CD4-positive, alpha-beta T cell treated with Interleukin-15 for 1 hour (primary cell): ENCODE measurements at places on chromosomes 13 and 19.

GRCh38 chr13:110258876-110259631 is 47.9 kb downstream of the COL4A1 start:
- no peak for DNase-seq

DNA sequence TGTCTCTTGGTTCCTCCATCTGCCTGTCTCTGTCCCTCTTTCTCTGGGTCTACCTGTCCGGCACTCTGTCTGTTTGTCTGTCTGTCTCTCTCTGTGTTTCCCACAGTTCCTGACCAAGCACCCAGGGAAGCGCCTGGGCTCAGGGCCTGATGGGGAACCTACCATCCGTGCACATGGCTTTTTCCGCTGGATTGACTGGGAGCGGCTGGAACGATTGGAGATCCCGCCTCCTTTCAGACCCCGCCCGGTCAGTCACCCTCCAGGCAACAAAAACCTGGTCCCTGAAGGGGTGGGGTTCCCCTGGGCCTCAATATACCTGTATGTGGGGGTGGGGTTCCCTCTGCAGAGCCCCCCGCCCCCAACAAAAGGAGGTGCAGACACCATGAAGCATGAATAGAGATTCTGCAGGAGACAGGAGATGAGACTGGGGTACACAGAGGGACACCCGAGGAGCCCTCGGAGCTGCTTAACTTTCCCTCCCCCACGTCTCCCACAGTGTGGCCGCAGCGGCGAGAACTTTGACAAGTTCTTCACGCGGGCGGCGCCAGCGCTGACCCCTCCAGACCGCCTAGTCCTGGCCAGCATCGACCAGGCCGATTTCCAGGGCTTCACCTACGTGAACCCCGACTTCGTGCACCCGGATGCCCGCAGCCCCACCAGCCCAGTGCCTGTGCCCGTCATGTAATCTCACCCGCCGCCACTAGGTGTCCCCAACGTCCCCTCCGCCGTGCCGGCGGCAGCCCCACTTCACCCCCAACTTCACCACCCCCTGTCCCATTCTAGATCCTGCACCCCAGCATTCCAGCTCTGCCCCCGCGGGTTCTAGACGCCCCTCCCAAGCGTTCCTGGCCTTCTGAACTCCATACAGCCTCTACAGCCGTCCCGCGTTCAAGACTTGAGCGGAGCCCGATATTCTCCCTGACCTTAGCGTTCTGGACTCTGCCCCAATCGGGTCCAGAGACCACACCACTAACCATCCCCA is 2.6 kb upstream of the CACNG7 start:
- DNase-seq: peak; percentile 58

DNA sequence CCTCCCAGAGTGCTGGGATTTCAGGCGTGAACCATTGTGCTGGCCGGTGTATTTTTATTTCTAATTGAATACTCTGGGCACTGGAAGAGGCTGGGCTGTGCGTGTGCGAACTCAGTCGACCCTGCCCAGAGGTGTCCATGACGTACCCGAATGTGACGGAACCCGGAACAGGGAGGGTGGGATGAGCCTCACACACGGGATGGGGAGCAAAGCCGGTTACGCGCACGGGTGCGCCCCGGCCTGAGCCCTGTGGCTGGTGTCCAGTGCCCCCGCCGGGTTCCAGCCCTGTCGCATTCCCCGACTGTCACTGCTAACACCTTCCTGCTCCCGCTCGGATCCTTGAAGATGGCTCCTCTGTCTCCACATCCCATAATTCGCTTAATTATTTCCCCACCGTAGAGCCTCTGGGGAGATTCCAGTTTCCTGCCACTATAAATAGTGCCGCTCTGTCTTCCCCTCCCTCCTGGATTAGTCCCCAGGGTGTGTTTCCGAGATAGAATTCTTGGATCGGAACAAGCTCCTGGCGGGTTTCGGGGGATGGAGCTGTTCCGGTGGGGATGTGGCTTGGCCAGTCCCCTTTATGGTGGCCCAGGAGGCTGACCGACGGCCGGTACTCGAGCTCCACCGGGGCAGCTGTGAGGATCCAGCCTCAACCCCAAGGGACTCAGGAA is 22.0 kb downstream of the SBNO2 start:
- no peak for DNase-seq

DNA sequence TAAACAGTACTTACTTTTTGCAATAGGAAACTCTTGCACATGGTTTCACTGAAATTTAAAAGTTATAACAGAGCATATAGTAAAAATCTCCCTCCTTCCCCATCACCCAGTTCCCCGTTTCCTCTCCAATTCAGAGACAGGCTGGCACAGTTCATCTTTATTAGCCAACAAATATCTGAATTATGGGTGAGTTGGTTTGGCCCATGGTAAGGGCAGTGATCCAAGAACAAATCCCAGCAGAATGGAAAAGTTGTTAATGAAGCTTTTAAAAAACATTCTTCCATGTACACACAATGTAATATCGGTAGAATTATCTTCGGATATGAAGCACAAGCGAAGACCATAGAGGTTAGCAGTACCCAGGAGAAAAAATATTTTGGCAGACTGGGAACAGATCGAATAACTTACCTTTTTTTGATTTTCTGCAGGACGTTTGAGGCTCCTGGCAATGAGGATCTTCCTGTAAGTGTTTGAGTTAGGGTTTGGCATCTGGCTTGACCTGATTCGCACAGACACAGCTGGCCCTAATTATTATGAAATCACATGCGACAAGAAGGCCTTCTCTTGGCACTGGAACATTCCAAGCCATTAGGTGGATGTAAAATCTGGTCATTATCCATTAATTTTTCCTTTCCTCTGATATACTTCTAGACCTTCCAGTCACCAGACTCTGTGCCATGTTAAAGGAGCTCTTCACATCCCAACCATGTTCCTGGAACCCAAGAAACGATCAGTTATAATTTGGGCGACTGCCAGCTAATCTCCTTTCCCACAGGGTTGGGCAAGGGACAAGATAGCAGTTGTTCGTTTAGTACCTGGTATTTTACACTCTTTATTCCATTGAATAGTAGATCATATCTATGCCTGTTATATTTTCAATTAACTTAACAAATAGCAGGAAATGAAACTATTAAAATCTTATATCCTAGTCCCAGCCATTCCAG is 139.4 kb upstream of the TSC22D1 start:
- DNase-seq: no peak

- no peak for DNase-seq
Measured at GRCh38 chr13:57634839-57635165, 3.3 kb downstream of the PCDH17 start.

DNA sequence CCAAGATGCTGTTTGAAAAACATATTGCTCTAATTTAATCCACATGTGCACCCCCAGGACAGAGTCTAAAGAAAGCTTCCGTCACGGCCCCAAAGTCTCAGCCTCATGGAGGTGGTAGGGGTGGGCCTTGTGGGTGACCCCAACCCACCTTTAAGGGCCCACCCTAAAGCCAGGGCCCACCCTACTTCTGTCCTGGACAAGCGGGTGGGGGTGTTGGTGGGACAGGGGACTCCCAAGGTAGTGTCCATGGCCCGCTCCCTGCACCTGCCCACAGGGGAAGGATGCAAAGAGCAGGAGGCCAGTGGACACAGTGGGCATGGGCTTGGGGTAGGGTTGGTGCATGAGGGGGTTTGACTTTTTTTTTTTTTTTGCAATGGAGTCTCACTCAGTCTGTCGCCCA is 66.8 kb downstream of the KCTD15 start:
- DNase-seq: no peak

DNA sequence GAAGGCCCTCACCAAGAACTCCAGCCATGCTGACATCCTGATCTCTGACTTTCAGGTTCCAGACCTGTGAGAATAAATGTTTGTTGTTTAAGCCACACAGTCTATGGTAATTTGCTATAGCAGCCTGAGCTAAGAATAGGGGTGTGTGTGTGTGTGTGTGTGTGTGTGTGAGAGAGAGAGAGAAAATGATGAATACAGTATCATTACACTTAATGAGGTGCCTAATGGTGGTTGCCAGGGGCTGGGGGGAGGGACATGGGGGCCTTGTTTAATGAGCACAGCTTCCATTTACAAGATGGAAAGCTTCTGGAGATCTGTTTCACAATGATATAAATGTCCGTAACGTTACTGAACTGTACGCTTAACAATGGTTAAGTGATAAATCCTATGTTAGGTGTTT is 53.8 kb upstream of the LATS2 start:
- DNase-seq: no peak

DNA sequence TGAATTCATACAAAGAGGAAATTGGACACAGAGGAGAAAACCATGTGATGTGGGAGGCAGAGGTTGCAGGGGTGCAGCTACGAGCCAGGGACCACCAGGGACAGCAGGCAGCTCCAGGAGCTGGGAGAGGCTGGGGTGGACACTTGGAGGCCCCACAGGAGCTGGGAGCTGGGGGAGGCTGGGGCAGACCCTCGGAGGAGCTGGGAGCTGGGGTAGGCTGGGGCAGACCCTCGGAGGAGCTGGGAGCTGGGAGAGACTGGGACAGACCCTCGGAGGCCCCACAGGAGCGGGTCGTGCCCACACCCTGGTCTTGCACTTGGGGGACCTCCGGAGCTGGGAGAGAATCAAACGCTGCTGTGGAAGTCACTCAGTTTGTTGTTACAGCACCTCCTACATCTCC is 141.7 kb downstream of the SOX1 start:
- no peak for DNase-seq

DNA sequence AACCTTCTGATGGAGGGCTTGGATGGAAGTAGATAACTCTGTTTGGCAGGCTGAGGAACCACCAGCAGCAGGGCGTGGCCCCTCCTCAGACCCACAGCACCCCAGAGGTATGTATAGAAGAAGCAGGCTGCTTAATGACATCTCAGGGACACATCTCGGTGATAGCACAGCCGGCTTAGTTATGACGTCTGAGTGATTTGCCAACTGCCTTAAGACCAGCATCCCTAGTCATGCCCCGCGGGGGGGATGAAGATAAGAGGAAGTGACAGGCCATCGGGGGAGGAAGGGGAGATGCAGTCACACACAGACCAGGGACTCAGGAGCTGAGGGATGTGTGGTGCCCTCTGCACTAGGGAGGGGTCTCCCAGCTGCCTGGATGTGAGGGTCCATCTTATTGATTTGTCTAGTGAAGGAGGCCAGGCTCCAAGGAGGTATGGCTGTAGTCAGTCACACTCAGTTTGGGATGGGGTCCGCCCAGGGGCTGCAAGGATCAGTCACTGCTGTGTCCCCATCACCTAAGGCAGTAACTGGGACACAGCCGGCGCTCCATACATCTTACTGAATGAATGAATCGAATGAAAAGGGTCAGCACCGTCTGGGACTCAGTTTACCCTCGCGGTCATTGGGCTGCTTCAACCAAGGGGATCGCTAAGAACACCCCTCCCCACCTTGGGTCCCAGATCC is 19.2 kb upstream of the ERCC1 start:
- peak; percentile 92 for DNase-seq

- DNase-seq: no peak
Measured at GRCh38 chr13:97003071-97003470, 8.8 kb upstream of the OXGR1 start.

GRCh38 chr19:28864577-28865042 is 348.3 kb downstream of the UQCRFS1 start:
- DNase-seq: no peak

GRCh38 chr19:13077240-13077639 is 25.4 kb downstream of the LYL1 start:
- no peak for DNase-seq

DNA sequence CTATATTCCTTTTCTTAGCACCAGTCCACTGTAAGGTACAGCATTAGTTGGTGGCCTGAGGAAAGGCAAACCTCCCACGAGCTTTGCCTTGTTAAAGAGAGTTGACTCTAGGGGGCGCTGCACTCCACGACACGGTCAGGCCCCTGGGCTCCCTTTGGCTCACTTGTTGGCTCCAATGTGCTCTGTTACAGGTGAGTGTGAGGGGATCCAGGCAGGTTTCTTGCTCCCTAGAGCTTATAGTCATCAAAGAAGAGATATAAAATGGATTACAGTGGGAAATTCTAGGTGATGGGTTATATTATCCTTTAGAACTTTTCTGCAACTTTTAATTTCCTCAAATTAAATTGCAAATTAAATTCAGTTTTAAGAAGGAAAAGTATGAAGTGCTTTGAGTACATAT is 3.7 kb downstream of the WDR87 start:
- peak; percentile 70 for DNase-seq

DNA sequence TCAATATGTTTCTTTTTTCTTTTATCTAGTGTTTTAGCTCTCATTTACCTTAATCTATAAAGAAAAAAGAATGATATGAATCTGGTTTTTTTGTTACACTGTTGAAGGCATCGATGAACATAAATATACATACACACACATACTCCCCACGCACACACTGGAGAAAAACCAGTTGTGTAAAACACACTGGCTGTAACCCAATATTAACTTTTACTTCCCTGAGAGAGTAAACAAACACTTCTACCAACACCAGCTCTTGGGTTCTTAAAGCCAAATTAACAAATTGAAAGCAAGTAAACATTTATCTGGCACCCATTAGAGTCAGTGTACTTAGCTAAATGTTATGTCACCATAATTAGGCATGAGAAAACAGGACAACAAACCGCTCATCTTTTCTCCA is 145.7 kb downstream of the ABCC4 start:
- DNase-seq: no peak

DNA sequence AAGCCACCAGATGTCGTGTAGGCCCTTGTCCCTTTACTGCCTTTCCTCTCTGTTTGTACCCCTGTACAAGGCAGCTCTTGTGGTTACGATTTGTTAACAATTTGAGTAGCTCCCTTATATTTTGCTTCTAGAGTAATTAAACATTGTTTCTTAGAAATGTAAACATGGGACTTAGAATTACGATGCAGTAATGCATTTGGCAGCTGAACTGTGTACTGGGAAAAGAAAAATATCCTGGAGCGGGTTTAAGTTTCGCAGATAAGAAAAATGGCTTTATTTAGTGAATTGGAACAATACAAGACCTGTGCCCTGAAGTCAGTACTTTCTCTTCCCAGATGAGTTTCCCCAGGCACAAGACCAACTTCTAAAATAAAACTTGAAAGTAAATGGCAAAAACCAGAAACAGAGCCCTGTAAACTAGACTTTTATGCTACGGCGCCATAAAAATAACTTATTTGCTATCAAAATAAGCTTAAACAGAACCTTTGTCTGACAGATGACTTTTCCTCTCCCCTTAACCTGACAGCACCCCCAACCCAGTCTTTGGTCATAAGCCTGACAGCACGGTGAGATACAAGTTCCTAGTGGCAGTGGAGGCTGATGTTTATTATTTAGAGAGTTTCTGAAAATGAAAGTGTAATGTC is 63.0 kb downstream of the LRCH1 start:
- no peak for DNase-seq

GRCh38 chr19:2039089-2039958 is 11.7 kb downstream of the MKNK2 start:
- no peak for DNase-seq

- no peak for DNase-seq
Measured at GRCh38 chr13:104616990-104617389, 1550.8 kb upstream of the SLC10A2 start.

- DNase-seq: no peak
Measured at GRCh38 chr13:50766013-50766412, 77.5 kb downstream of the DLEU7 start.

DNA sequence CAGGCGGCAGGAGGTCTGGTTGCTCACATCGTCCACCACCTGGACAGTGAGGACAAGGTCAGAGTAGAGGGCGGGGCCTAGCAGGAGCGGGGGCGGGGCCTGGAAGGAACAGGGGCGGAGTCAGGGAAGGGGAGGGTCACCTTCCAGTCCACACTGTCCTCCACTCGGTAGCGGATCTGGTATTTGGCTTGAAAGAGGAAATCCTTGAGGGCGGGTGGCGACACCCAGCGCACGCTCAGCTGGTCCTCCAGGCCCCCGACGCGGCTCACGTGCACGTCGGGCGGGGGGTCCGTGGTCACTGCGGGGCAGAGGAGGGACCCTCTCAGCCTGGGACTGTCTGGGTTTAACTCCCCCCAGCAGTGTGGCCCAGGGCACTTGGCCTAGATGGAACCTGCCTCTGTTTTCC is 8.2 kb downstream of the REX1BD start:
- DNase-seq: peak; percentile 47

GRCh38 chr13:106527826-106528225 is 7.6 kb downstream of the EFNB2 start:
- DNase-seq: no peak
